ENCODE measurements at places on chromosomes 12 and 14.

DNA sequence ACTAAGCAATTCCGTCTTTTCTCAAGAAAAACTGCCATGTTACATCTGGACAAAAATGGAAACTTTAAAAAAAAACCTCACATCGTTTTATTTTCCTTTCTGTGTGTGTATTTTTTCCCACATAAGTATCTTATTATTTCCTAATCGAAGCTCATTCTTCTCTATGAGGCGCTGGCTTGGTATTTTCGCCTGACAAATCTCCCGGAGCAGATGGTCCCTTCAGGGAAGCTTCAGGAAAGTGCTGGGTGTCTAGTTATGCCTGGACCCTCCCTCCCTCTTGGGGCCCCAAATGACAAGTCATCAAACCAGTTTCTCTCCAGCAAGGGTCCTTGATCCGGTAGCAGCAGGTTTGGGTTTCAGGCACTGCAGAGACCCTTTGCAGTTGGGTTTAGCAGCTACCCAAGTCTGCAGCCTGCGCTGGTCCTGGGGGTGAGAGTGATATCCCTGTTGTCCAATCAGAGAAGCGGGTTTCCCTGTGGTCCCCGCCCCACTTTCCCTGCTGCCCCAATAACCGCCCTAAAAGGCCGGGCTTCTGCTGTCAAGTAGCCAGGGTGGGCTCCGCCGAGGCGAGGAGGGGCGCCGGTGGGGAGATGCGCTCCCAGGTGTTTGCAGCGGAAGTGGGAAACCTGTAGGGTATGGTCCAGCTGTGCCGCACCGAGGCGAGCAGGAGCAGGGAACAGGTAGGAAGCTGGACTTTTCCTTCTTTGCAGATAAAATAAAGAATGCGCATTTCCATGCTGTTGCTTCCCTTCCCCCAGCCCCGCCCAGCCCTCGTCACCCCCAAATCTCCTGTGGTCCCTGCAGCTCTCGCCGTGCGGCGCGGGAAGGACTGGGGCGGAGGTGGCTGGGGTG lies at the start of gene CNTN1:
CNTN1 (plus strand) TSS at position 527 of the 852 bp plus-strand sequence.
- DNase-seq = no peak

DNA sequence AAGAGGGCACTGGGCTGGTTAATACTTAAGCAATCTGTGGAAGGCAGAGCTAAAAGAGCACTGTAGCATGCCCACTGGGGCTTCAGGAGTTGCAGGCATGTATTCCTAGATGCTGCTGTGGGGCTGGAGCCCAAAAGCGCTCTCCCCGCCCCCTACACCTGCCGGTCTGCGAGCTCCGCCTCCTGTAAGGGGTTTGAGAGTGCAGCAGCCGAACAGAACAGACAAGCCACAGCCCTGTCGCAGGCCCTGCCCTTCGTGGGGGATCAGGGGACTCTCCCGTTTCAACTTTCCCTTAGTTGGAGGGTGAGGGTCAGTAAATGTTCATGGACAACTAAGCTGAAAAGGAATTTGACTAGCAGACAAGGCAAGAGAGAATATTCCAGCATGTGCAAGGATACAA lies 17.6 kb downstream of the SLC38A6 start:
- DNase-seq = no peak

DNA sequence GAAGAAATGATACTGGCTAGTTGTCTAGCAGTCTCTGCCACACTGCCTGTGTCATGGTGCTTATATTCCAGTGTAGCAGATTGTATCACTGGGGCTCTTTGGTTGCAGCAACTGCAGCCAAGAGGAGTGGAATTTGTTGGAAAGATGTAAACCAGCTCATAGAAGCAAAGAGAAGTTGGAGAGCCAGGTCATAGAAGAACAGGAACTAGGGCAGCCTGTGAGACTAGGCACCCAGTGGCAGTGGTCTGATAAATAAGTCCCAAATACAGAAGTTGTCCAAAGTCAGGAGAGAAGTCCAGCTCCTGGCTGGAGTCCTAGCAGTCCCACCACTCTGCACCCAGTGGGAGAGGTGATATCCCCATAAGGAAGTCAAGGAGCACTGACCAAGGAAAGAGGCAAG lies 172.5 kb upstream of the ARID2 start:
- no peak for DNase-seq

GRCh38 chr12:26389343-26389742 lies 194.0 kb downstream of the SSPN start:
- no peak for DNase-seq

DNA sequence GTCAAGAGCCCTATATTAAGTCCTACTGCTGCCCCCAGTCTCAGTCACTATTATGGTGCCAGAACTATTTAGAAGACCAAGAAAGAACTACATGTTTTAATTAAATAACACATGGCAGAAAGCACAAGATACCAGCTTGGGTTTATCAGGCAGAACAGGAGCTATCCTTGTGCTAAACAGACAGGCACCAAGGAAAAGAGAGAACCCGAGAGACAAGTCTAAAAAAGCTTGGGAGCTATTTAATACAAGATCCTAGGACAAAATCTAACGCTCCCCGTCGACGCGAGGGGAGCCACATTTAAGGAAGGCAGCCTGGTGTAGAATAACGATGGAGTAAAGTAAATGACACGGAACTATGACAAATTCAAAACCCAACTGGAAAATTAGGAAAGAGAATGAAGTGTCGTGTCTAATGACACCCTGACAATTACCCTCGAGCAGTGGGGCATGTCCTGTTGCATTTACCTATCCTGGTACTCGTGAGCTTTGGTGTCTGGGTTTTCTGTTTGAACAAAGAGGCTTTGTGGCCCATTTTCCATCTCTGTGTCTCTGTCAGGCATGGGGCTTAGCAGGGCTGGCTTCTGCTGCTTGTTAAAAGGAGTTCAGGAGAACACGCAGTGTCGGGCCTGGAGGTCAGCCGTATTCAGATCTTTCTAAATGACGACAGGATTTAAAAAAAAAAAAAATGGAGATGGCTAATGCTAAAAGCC lies 140.6 kb downstream of the ETNK1 start:
- DNase-seq = no peak

GRCh38 chr12:90124289-90124688 lies 415.7 kb upstream of the ATP2B1 start:
- no peak for DNase-seq

GRCh38 chr12:109687250-109687649 lies 26.4 kb upstream of the FAM222A start:
- no peak for DNase-seq

GRCh38 chr12:109488051-109488665 lies 10.7 kb downstream of the UBE3B start:
- no peak for DNase-seq

GRCh38 chr12:22672951-22673350 lies 48.0 kb downstream of the ETNK1 start:
- no peak for DNase-seq

DNA sequence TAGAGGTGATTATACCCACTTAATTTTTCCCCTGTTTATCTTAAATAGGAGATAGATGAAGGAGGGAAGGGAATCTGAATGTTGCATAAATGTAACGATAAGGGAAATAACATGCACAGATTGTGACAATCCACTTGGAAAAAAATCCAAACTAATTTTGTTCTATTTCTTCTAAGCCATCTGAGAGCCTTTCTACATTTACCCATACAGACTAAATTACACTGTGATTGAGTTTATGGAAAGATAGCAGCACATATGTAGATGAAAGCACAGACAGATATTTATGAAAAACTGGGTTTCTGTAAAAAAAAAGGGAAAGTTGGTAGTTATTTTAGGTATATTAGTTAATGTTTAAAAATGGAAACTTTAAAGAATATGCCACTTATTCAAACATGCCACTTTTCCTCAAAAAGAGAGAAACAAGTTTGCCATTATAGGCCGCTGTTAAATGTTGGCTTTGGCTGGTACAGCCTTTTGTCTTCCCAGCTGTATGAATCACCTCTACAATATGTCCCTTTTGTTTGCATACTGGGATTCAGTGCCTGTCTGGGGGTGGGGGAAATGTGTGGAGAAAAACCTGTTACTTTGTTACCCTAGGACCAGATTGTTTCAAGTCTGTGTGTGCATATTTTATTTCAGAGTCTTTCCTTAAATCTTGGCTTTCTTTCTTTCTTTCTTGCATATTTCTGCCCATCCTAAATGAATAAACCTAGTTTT lies 470.2 kb upstream of the LMO3 start:
- no peak for DNase-seq

DNA sequence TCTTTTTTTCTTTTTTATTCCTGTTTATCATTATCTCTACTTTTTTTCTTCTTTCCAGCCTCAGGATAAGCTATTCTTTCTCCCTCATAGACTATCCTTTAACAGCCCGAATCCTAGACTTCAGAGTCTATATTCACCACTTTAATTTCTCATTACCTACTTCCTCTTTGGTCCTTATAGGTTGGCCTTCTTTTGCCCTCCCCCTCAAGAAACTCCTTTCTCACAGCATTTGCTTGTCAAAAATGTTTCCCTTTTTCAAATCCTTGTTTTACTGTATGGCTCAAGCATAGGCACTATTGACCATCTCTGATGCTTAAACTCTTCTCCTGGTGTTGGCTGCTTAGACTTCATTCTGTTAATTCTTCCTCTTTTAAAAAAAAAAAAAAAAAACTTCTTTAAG lies 52.5 kb downstream of the KIAA0586 start:
- DNase-seq = no peak

DNA sequence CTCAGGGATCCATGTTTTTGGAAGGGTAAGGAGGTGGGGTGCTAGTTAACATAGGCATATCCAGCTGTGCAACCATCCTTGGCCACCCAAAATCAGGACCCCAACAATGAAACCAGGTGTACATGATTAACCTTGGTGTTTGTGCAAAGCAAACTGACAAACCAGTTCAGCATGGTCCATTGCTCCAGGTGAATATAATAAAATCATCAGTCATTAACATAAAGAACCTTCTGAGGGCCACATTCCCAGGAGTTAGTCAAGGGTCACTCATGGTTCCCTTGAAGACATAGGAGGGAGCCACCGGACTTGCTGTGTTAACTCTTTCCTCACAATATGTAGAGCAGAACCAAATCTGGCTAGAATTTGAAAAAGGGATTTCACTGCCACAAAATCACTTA lies 17.8 kb downstream of the SLC38A2 start:
- no peak for DNase-seq

GRCh38 chr12:6768990-6769389 lies 2.8 kb downstream of the PTMS start:
- DNase-seq = no peak

GRCh38 chr12:80356097-80356496 lies 87.9 kb upstream of the PTPRQ start:
- DNase-seq = no peak

- no peak for DNase-seq
These were observed at the start of gene LRIG3 for GRCh38 chr12:58920102-58920960. Gene LRIG3 (minus strand): TSS chr12:58920504. CDS start chr12:58920235, 269 bp downstream.

- DNase-seq = no peak
These were observed 125.7 kb downstream of the CRADD start for GRCh38 chr12:93802698-93803423.

- DNase-seq = no peak
These were observed 156.5 kb upstream of the EEA1 start for GRCh38 chr12:93085383-93086287.

GRCh38 chr12:121579190-121579791 lies 1.5 kb downstream of the KDM2B start:
- no peak for DNase-seq

Data from CD4-positive, alpha-beta T cell treated with Interleukin-15 for 4 hours (primary cell).